ENCODE measurements at places on chromosomes 4 and X. TPM values are rescaled to one million over a fixed set of nuclear protein-coding genes. Genes with fewer than 3 reads are reported as not detected.

Gene ASMT
- not detected for total RNA-seq

Gene KCTD8
- 0.15 TPM for total RNA-seq

Gene ODAPH
- total RNA-seq: not detected

Gene FAM184B
- under 0.01 TPM for total RNA-seq

Gene GLRA2
- not detected for total RNA-seq

Gene SYN1
- not detected for total RNA-seq

Gene TNIP3
- 1.4 TPM for total RNA-seq

Gene TRIM60
- not detected for total RNA-seq
